Large intestine (tissue), 12 donors: ENCODE measurements at places on chromosomes 5 and 9.

GRCh38 chr5:176387384-176387925, 943 bp downstream of the NOP16 start:
- DNase-seq = no peak

- DNase-seq = no peak
Measured at GRCh38 chr5:136242136-136242535, 49.2 kb upstream of the SMIM32 start.

- DNase-seq = no peak
Measured at GRCh38 chr9:125785248-125785751, 38.1 kb downstream of the PBX3 start.

GRCh38 chr5:32707418-32707997, 3.6 kb upstream of the NPR3 start:
- no peak for DNase-seq

- no peak for DNase-seq
Measured at GRCh38 chr9:89723469-89724100, 118.8 kb downstream of the GADD45G start.

DNA sequence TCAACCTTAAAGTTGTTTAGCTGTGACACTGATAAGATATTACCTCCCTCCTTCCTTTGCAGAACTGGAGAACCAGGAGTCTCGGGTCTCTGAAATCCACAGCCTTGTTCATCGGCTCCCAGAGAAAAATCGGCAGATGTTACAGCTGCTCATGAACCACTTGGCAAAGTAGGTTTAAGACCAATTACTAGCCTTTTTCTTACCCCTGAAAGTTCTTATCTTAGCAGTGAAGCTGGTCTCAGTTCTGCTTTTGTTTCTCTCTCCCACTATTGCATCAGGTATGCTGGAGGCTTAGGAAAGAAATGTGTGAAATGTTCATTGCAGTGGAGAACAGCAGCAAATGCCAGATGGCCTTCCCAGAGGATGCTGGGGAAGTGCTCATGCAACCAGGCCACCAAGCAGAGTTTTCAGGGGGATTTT, 287.4 kb downstream of the ARHGAP26 start:
- DNase-seq = no peak

DNA sequence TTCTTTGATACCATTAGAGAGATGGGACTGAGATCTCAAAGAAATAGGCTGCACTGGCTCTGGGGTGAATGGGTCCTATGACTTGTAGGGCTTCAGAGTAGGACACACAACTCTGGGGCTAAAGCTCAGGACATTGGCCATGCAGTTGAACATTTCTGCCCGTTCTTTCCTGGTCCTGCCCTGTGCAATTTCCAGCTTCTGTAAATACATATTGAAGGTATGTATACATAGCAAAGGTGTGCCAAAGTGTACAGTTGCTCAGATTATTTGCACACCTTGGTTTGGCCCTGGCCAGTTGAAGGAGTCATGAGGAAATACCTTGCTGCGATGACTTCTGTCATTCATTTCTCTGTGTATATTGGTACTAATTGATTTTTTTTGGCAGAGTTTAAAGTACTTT, 52.8 kb upstream of the TAF11L2 start:
- no peak for DNase-seq

- DNase-seq = no peak
Measured at GRCh38 chr5:53601570-53601969, 41.1 kb downstream of the NDUFS4 start.

DNA sequence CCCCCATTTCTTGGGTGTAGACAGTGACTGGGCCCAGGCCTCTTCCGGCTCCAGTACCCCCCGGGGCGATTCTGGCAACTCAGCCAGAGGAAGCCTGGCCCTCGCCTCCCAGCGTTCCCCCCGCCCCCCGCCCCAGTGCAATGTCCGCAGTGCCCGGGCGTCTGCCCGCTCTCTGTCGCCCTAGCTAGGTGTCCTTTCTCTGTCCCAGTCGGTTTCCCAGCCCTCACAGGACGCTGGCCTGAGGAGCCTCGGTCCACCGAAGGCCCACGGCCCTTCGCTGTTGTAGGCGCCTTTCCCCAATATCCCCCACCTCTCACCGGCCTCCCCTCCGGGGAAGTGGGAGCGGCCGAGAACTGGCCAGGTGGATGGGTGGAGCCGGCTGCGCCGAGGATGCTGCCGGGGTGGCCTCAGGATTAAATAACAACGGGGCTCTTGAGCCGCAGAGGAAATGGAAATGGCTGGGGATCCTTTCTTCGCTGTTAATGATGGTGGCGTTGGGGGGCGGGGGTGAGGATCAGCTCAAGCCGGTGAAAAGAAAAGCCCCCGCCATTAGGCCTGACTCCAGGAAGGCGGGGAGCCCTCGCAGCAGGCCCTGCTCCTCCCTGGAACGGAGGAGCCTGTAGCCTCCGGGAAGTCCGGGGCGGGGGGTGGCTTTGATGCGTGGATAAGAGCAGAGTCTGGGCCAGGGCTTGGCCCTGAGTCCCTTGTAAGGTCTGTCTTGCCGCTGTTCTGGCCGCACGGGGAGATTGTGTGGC, 1.1 kb upstream of the SPRY4 start:
- DNase-seq = peak; percentile 77

DNA sequence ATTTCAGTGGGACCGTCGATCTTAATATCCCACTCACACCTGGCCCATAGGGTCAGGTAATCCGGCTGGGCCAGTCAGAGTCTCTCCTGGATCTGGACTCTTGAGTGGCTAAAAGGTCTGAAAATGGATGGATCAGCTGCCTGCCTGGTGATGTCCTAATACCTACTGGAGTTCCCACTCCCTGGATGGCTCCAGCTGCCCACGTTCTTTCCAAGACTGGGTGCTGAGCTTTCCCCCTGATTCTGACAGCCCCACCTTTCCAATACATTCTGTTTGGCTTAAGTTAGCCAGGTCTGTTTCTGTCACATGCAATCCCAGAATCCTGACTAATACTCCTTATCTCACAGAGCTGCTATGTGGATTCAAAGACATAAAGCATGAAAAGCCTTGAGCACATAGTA, 10.2 kb downstream of the SH3PXD2B start:
- no peak for DNase-seq

DNA sequence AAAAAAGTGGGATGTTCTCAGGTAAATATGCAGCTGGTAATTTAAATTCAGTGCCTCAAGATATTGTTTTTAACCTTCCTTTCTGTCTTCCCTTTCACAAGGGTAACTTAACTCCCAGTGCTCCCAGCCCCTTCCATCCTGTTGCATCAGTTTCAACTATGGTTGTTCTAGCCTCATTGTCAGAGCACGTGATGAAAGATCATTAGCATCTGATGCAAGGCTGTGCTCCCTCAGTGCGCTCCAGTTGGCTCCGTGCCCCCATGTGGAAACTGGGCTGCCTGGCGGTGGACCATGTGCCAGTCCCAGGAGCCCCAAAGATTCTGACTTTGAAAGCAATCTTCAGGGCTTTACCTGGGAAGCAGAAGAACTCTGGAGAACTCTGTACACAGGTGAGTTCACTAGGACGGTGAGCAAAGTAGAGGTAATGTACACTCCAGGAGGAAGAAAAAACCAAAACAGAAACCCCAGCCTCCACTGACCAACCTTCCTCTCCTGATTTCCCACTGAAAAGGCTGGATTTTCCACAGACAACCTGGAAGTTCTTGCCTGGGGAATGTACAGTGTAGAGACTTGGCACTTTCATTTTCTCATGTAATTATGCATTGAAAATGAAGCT, 96.9 kb downstream of the SLC1A3 start:
- no peak for DNase-seq

DNA sequence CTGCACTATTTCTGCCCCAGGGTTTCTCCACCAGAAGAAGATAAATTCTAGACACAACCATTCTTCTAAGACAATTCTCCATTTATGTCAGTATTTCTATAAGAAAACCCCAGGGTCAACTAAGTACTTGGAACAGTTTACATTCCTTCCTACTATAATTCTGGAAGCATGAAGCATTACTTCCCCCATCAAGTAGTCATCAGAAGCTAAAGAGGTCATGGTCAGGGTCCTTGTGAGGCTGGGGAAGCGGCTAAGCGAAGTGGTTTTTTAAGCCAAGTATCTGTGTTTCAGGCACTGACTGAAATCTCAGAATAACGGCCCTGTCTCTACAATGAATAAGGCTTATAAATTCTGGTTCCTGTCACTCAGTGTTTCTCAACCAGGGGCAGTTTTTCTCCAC, 197.8 kb downstream of the GLIS3 start:
- DNase-seq = no peak

GRCh38 chr9:98656511-98656910, 52.2 kb downstream of the GABBR2 start:
- no peak for DNase-seq

- DNase-seq = no peak
Measured at GRCh38 chr5:32323741-32324140, 11.0 kb upstream of the MTMR12 start.

DNA sequence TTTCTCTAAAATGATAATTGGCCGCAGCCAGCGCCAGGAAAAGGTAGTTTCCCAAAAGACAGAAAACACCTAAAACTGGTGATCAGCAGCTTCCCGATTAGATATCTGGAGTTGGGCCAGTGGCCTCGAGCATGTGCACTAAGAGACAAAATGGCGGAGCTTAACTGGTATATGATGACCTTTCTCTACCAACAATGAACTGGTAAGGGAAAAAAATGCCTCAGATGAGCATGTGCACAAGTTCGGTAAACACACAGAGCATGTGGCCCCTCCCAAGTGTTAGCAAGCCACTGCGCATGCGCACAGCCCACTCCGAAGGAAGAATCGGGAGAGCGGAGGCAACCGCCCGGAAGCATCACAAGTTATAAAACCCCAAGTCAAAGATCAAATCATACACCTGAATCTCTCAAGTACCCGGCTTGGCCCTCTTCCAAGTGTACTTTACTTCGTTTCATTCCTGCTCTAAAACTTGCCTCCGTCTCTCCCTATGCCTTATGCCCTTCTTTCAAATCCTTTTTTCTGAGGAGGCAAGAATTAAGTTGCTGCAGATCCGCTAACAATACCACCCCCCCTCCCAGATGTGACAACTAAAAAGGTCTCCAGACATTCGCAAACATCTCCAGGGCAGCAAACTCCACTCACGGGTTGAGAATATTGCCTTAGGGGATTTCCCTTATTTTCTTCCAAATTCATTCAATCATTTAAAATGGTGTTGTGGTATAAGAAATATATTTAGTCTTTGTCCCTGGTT, 15.0 kb upstream of the PTBP3 start:
- DNase-seq = peak; percentile 93

DNA sequence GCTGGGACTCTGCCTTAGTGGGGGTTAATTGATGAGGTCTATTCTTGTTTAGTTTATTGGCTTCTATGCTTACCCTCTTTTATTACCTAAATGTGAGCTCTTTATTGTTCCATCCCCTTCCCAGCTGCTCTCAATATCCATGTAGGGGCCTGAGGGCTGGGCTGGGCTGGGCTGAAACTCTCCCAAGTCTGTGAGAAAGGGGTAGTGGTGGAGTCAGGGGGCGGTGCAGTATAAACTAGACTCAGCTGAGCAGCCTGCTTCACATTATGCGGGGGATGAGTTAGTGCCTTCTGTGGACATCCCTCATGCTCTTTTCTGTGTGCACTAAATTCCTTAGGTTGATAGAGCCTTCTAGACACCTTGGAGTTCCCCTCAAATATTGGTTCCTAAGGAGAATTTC, 451.8 kb upstream of the PTGER4 start:
- DNase-seq = no peak

GRCh38 chr5:68240202-68240601, 24.6 kb downstream of the PIK3R1 start:
- no peak for DNase-seq
